ENCODE measurements at places on chromosomes 3 and 15.

DNA sequence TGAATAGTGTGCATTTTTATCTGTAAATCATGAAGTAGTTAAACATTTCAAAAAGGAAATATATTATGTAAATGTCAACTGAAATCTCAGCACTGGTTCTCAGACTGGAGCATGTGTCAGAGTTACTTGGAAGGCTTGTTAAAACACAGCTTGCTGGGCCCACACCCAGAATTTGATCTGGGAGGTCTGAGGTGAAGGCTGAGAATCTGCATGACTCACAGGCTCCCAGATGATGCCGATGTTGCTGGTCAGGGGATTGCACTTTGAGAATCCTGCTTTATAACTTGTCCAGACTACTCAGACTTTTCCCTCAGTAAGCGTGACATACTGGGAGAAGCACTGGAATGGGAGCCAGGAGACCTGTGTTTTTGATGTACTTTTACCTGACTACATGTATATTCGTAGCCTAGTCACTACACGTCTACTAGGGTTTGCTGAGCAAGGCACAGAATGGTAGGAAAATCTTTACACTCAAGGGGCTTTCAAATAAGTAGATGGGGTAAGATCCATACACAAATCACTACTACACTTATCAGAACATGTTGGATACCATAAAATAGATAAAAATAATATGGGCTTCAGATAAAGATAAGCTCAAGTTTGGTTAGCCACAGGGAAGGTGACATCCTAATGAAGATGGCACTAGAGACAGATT lies 77.1 kb upstream of the MEX3B start:
- no peak for DNase-seq

DNA sequence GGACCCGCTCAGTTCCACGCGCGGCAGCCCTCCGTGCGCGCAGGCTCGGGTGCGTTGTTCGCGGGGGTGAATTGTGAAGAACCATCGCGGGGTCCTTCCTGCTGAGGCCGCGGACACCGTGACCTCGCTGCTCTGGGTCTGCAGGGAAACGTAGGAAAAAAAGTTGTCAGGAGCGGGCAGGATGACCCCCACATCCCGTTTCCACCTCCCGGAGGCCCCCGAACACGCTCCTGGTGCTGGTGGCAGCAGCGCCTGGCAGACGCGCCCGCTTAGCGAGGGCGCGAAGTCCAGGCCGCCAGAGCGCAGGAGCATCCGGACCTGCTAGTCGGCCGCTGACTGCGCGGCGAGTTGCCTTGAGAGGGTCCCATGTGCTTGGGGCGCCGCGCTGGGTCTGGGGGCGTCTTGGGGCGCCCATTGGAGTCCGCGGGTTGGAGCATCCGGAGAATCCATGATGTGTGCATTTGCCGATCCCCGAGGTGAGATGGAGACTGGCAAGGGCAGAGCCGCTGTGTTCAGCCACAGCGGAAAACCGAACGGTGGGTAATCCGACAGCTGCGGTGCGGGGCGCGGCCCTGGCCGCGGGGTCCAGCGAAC lies 520 bp downstream of the GREM1 start:
- DNase-seq = no peak

DNA sequence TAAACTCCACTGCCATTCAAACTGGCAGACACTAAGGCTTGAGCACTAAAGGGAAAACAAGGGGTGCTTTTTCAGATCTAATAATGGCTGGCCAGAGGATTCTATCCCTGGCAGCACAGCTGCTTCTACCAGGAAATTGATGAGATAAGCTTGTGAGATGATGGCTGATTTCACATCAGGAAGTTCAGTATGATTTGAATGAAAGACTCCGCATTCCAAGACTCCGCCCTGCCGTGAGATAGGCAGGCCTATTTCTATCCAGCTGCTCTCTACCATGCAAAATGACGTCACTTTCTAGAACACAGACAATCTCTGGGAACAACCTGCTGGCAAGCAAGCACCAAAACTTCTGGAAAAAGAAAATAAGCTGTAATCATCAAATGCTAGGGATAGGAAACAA lies 171.8 kb downstream of the WDR76 start:
- DNase-seq = no peak

DNA sequence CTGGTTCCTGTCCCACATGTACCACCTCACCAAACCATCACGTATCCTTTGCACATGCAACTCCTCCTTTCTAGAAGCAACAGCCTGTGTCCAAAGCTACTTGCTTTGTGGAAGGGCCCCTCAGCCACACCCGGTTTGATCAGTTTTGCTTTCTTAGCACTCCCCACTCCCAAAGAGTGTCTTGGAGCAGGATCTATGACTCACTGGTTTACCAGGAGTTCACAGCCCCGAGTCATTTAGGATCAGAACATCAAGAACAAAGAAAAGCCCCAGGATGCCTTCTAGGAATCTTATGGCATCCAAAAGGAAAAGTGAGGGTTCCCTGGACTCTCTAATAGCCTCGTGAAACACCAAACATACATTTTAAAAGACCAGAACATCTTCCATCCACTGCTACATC lies 50.7 kb upstream of the IGF1R start:
- DNase-seq = no peak

- no peak for DNase-seq
These were observed 130.2 kb upstream of the SGO1 start for GRCh38 chr3:20316238-20316637.

DNA sequence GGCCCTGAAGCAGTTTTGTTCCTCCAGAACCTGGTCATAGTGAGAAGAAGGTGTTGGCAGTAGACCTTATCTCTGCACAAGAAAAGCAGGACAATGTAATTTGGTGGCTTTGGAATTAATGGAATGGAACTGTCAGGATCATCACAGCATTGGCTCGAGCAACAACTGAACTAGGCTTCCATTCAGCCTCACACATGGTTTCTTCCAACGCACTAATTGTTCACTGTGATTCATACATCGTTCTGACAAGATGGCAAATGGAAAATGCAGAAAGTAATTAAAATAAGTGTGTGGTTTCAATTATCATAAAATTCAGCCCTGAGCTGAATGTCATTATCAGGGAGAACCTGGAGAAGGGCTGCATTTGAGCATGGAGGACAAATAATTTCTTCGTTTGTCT lies 80.6 kb downstream of the MFSD1 start:
- no peak for DNase-seq

DNA sequence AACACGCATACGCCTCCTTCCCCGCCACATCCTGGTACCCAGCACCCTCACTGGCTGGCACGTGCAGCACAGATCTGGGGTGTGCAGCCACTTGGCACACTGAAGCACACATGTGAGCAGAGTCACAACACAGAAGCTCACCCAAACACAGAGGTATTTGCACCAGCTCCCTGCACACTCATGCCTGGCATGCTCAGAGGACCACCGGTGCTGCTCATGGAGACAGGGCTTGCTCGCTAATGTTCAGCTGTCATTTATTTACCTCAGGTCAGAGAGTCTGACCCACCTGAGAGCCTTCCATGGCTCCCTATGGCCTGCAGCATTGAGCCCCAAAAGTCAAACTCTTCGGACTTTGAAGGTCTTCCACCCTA lies 70.4 kb downstream of the ADAMTS7 start:
- DNase-seq = no peak

DNA sequence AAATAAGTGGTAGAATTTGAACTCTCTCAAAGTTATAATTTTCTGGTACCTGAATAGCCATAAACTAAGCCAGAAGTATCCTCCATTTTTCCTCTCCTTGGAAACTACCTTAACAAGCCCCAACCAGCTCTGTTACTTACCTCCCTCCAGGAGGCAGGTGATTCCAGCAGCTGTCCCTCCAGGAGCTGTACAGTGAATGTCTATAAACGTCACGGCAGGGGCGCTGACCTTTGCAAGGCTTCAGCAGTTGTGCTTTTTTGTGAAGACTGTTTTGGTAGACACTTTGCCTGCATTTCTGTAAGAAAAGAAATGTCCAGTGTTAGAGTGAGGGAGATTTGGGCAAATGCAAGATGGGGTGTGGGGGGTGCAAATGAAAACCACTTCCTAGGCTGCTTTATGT lies 67.2 kb downstream of the LEO1 start:
- no peak for DNase-seq

- no peak for DNase-seq
These were observed 6.0 kb downstream of the ADAMTS9 start for GRCh38 chr3:64681827-64682226.

GRCh38 chr15:100175406-100176114 lies 166.2 kb downstream of the ADAMTS17 start:
- no peak for DNase-seq

DNA sequence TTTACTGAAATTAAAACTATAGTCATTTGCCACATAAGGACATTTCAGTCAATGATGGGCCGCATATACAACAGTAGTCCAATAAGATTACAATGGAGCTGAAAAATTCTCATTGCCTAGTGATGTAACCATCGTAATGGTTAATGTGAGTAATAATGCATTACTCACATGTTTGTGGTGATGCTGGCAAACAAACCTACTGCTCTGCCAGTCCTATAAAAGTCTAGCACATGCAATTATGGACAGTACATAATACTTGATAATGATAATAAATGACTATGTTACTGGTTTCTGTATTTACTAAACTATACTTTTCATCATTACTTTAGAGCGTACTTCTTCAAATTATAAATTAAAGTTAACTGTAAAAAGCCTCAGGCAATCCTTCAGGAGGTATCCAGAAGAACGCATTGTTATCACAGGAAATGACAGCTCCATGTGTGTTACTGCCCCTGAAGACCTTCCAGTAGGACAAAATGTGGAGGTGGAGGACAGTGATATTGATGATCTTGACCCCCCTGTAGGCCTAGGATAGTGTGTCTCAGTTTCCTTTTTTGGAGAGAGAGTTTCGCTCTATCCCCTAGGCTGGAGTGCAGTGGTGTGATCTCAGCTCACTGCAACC lies 102.7 kb downstream of the ATP1B3 start:
- DNase-seq = no peak

DNA sequence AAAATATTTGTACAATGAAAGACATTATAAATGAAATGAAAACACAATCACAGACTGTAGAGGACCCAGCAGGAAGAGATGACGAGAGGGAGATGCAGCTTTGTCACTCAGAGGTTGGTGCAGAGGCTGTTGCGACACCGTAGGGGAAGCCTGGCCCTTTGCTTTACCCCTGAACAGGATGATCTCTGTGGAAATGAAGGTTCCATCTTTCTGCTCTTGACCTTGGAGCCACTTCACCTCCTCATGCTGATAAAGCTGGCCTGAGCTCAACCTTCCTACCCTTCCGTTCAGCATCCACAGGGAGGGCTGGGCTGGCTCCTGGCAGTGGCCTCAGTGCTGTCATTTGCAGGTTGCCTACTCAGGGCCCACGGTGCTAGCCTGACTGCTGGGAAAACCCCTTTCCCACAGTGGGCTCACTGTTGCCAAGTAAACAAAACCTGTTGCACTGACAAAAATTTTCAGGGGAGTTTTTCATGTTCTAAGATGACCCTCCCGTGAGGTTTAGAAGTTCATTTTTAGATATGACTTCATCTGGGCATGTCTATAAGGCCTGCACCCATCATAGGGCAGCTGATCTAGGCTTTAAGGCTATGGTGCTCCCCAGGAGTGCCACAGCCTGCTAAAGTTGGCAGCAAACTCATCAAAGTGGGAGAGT lies 3.0 kb upstream of the CD80 start:
- DNase-seq = peak; percentile 4

DNA sequence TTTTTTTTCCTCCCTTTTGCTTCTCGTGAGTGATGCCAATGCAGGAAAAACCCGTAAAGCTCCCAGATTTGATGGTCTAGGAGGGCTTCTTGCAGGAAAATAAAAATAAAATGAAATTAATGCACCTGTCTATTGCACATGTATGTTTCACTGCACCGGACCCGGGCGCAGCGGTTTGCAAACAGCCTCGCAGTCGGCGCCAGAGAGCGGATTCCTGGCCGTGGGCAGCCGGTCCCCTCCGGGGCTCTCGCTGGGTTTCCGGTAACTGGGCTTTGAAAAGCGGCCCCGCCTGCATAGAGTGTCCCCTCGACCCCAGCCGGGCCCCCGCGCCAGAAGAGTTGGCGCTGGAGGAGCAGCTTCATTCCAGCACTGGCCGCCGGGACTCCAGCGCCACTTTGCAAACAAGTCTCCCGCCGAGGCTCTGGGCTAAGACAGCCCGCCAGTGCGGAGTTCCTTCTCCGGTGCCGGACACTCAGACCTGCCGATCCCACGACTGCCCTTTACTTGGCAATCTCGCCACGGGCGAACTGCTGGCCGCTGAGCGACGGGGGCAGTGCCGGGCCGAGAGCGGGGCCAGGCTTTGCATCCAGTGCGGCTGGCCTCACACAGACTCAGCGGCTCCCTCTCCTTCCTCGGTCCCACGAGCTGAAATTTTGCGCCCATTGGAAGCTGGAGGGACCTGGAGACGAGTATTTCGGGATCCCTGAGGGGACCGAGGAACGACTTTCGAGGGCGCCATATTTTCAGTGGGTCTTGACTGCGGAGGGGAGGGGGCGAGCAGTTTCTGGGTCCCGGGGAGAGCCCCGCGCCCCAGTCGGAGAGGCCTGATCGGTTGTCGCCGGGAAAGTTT lies 225.9 kb upstream of the C2CD4B start:
- DNase-seq = peak; percentile 77

- DNase-seq = no peak
These were observed 2.3 kb downstream of the SERP1 start for GRCh38 chr3:150544041-150544440.
